Osteocyte (in vitro differentiated cells): ENCODE measurements at places on chromosomes 2 and 18. TPM values are rescaled to one million over a fixed set of nuclear protein-coding genes. Genes with fewer than 3 reads are reported as not detected.

Gene CHMP3
- total RNA-seq = 111 and 124 TPM in 2 replicates

- DNase-seq = no peak
Observed at GRCh38 chr18:10232062-10232461, 222.4 kb upstream of the APCDD1 start.

DNA sequence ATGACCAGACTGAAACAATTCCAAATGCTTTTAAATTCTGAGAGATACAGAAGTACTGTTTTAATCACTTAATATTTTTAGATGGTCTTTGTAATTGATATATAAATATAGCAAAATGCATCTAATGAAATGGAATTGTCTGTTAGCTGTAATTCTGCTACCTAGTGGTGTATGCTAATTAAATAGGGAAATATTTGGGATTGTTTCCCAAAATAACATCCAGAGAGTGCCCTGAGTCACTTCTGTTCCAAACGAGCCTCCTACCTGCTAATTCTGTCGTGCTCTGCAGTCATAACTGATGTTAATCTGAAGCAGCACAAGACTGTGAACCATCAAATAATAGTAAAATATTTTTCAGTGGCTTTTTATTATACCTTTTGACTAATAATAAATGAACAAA, 71.4 kb upstream of the NOSTRIN start:
- DNase-seq = no peak

Gene SIX3
- not detected in 2 replicates for total RNA-seq

- DNase-seq = no peak
Observed at GRCh38 chr18:11497585-11497984, 111.8 kb upstream of the SLC35G4 start.

DNA sequence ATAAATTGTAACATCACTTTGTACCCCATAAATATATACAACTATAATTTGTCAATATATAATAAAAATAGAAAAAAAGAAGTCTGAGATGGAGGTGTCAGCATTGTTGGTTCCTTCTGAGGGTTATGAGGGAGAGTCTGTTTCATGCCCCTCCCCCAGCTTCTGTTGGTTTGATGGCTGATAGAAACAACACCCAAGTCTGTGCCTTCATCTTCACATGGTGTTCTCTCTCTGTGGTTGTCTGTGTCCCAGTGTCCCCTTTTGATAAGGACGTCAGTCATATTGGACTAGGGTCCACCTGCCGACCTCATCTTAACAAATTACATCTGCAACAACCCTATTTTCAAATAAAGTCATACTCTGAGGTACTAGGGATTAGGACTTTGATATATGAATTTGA, 20.3 kb upstream of the EHBP1 start:
- no peak for DNase-seq

DNA sequence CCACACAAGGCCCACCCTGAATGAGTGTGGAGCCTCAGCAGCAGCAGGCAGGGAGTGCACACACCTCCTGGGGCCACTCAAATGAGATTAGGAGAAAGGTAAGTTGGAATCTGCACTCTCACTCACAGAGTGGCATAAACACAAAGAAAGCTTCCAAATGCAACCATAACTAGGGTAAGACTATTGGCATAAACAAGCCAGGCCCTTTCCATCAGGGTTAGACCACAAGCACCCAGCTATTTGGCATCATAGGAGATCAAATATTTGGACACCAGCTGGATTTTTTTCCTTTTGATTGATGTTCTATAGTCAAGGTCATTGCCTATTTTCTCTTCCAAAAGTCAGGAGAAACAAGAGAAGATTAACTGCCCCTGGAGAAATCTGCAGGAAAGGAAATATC, 471.5 kb downstream of the TXNL1 start:
- no peak for DNase-seq

DNA sequence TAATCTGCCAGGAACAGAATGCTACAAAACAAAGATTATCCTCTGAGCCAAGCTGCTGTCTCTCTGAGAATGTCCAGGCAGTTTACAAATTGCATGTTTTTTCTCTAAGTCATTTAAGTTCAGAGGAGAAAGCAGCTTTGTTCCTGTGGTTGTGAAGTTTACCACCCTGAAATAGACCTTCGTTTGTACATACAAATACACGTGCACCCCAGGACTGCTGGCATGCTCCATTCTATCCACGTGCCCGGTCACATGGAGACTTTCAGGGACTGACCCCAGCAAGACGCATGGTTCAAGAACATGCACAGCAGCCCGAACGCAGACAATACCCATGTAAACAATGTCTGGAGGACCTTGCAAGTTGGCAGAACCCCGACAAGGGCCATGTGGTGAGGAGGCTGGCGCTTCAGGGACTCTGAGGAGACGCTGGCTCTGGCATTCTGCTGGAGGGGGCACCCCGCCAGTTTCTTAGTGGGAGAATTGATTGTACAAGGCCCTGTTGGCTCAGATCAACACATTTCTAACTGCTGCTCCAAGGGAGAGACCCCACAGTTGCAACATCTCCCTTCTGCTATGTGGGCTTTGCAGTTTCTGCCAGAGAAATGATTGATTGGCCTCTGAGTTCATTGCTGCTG, 33.3 kb downstream of the FAM178B start:
- DNase-seq = no peak

DNA sequence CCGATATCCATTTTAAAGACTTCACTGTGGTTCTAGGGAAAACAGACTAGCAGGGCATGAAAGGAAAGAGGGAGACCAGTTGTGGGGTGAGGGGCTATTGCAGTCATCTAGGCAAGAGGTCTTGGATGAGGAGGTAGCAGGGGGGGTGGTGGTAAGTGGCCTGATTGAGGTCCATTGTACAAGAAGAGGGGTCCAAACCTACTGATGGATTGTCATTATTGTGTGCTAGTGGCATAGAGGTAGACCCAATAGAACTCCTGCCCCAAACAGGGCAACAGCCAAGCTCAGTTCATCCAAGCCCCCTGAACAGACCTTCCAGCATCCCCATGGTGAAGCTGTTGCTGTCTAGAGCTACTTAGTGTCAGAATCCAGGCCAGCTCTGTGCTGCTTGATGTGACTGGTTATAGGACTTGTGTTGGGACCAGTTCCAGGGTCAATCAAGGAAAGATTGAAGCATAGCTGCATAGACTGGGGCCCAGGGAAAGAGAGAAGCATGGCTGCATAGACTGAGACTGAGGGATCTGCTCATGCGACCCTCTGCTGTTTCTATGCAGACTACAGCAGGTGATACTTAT, 7.0 kb downstream of the ASAP2 start:
- DNase-seq = peak; percentile 76

GRCh38 chr2:69798909-69799526, 30.4 kb upstream of the GMCL1 start:
- no peak for DNase-seq

Gene POMC
- not detected in 2 replicates for total RNA-seq
